ENCODE measurements at places on chromosomes 2 and 18.

- no peak for DNase-seq
These were observed 118.5 kb downstream of the PRKCE start for GRCh38 chr2:45769854-45770576.

GRCh38 chr2:119494163-119494790 lies 30.0 kb downstream of the SCTR start:
- no peak for DNase-seq

DNA sequence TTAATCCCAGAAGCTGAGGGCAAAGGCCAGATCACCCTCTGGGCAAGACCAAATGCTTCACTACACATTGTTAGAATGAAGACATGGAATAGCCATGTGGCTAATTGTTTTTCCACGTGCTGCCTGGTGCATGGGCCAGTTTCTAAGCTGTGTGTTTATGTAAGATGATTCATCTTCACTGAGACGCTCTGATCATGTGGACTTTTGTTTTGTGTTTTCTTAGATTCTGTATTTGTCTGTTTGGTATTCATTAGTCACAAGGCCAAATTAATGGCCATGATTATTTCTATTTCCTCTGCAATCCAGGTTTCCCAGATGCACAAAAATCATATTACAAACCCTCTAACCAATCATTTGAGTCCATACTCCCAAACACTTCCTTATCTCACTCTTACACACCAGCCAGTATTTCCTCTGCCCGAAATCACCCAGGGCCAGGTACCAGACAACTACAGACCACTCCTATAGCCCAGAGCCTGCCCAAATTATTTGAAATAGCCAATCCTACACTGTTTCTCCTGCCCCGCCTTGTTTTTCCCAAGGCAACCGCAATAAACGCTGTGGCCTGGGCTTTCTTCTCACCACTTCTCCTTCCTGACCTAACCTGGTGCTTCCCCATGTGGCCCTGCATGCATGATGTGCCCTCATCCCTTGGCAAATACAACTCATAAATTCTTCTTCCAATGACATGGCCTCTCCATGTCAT lies 94.2 kb upstream of the SP3 start:
- no peak for DNase-seq

- DNase-seq: no peak
These were observed 558.8 kb upstream of the PIK3C3 start for GRCh38 chr18:41396211-41396610.

GRCh38 chr2:213238753-213239495 lies 45.3 kb upstream of the SPAG16 start:
- DNase-seq: no peak

DNA sequence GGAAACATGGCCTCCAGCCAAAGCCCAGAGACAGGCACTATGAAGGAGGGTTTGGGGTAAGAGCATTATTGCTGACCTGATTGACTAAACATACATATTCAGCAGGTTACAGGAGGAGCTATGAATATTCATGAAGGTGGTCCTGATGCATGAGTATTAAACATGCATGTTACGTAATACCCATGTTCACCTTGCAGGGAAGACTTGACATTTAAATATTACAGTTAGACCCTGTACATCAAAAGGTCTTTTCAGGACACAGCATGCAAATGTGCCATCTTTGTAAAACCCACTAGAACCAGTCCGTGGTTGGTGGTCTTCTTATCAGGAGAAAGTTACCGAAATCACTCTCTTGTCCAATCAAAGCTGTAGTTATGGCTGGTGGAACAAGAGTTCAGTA lies 59.9 kb downstream of the XRCC5 start:
- DNase-seq: no peak

GRCh38 chr2:25700221-25700660 lies 26.9 kb upstream of the DTNB start:
- DNase-seq: peak; percentile 81

GRCh38 chr2:46229134-46230063 lies 67.8 kb upstream of the EPAS1 start:
- DNase-seq: peak; percentile 21

DNA sequence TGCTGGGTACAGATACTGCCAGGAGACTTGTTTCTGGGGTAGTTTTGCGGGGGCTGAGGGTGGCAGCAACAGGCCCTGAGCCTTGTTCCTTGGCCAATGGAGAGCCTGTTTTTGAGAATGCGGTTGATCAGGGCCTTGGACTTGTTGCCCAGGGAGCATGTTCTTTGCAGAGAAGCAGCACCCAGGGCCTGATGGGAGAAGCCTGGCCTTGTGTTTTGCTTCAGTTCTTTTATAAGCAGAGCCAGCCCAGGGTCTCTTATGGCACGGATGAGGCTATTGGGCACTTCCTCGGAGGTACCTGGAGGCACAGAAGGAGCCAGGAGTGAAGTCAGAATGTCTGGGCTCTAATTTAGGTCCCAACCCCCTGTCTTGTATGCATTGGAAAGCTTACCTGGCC lies 85.1 kb upstream of the MCFD2 start:
- no peak for DNase-seq

GRCh38 chr18:79848579-79849327 lies 51.0 kb downstream of the KCNG2 start:
- DNase-seq: no peak

- no peak for DNase-seq
These were observed 59.0 kb downstream of the DYSF start for GRCh38 chr2:71512386-71512785.

DNA sequence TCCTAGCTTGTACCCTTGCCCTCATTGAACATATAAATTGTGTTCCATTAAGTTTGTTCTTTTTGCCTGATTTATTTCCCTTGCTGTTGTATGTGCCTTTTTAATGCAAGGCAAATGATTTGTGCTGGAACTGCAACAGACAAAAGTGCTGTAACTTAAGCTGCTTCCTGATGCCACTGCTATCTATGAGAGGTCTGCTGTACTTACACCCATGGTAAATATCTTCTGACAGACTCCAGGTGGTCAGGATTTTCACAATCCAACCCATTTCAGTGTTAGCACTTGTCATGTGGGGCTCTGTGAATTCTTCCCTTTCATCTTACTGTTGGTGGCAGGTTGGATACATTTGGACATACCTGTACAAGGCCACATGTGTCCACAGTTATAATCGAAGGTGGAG lies 63.5 kb downstream of the ARHGAP15 start:
- no peak for DNase-seq

DNA sequence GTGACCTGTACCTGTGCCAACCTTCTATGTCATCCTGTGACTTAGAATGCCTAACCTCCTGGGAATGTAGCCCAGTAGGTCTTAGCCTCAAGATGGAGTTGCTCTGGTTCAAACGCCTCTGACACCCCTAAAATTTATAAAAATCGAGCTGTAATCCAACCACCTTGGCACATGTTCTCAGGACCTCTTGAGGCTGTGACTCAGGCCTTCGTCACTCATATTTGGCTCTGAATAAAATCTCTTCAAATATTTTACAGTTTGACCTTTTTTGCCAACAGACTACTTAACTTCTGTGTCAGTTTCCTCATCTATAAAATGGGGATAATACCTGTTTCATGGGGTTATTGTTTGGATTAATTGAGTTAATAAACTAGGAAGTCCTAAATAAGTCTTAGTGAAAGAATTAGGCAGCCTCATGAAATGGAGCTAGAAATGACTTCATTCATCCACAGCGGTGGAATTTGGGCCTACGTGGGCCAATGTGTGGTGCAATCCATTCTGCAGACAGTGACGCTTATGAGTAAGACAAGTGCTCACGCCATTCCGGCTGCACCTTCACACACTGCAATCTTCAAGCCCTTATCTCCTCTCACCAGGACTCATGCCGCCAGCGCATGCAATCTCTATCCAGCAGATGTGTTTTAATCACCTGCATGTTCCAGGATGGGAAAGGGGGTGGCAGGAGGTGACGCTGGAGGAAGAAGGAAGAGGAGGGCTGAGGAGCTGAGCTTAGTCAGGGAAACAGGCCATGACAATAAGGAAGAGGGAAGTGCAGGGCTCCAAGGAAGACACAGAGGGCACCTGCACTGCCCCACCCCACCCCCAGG lies 2.0 kb upstream of the UBE2F start:
- DNase-seq: peak; percentile 89

DNA sequence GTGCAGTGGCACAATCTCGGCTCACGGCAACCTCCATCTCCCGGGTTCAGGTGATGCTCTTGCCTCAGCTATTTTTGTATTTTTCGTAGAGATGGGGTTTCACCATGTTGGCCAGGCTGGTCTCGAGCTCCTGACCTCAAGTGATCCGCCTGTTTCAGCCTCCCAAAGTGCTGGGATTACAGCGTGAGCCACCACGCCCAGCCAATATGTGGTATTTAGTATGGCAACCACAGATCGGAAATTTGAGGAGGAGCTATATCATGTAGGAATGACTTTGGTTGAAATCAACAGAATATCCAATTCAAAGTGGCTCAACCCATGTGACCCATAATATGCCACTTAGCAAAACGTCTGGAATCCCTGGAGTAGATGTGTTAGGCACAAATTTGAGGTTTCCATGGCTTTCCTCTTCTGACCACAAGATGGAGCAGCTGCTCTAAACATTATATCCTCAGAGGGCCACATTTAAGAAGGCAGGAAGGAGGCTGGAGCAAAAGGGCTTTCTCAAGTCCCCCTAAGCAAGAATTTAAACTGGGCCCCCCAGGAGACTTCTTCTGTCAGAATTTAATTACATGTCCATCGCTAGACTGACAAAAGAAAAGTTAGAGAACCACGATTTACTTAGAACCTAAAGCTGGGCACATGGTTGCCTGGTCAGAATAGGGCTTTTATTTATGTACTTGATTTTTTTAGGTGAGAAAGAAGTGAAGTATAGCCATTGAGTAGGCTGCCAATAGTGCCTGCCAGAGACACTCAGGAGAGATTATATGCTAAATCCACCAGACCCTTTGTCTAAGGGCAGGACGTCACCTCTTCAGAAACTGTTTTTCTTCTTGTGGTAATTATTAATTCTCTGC lies 49.6 kb upstream of the ITSN2 start:
- DNase-seq: peak; percentile 85

DNA sequence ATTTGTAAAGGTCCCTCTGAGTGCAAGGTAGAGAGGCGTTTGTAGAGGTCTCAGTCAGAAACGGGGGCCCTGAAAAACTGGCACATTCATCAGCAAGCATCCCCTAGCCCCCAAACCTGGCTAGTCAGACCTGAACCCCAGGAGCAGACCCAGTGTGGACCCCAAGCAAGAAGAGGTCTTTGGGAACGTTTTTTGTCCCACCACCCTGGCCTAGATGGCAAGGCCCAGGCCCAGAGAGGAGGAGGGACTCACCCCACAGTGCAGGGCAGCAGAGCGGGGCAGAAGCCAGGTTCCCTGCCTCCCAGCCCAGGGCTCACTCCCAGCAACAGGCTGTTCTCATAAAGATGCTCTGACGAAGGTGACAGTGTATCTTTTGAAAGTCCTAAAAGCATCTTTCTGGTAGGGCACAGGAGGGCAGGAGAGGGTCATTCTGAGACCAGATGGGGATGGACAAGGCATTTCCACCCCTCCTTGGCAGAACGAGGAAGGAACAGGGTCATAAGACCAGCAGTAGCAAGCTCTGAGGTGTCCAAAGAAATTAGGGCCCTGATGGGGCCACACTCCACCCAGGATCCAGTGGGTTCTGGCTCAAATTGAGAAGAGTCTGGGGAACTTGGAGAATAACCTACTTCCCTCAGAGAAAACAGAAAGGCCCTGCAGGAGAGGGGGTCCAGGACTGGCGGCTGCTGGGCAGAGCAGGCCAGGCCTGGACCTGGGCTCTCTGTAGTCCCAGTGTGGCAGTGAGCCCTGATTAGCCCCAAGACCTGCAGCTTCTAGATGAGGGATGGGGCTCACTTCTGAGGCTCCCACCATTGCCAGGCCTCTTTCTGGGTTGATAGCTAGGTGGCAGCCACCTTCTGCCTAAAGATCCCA lies 18.2 kb downstream of the ADRA2B start:
- no peak for DNase-seq

DNA sequence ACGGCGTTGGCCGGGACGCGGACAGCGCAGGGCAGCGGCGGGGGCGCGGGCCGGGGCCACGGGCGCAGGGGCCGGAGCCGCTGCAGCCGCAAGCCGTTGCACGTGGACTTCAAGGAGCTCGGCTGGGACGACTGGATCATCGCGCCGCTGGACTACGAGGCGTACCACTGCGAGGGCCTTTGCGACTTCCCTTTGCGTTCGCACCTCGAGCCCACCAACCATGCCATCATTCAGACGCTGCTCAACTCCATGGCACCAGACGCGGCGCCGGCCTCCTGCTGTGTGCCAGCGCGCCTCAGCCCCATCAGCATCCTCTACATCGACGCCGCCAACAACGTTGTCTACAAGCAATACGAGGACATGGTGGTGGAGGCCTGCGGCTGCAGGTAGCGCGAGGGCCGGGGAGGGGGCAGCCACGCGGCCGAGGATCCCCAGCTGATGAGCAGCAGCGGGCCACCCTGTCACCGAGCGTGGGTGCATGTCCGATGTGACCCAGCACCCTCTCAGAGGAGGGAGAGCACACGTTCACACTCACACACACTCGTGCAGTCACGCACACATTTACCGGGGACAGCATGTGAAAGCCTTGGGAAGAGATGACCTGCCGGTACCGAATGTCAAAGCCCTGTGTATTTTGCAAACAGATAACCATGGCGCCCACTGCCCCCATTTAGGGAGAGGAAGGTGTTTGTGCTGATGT lies 4.2 kb downstream of the GDF7 start:
- no peak for DNase-seq

GRCh38 chr2:108034843-108035242 lies 48.5 kb downstream of the SLC5A7 start:
- no peak for DNase-seq

GRCh38 chr2:153622285-153622684 lies 143.7 kb upstream of the RPRM start:
- DNase-seq: peak; percentile 18

Data from RKO (cell line).